Activated T-helper 9 cell treated with anti-CD3 and anti-CD28 coated beads, Interleukin-2, amount 50 U/mL, for 16 hours (primary cell): ENCODE measurements at places on chromosomes 2 and 18.

DNA sequence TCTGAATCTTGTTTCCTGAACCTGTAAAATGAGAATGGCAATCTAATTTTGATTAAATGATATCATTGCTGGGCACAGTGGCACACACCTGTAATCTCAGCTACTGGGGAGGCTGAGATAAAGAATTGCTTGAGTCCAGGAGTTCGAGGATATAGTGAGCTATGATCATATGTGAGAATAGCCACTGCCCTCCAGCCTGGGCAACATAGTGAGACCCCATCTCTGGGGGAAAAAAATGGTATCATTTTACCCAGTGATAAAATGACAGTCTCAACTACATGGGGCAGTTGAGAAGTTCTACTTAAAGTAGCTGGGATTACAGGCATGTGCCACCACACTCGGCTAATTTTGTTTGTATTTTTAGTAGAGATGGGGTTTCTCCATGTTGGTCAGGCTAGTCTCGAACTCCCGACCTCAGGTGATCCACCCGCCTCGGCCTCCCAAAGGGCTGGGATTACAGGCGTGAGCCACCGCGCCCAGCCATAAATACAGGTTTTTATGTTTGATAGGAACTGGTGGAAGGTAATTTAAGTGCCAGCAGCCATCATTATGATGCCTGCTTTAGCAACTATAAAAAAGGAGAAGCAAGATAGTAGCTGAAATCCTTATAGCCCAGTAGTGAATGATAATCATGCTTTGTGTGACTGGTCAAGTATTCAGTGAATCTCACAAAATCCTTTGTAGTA is 17.0 kb downstream of the BZW1 start:
- DNase-seq: no peak

DNA sequence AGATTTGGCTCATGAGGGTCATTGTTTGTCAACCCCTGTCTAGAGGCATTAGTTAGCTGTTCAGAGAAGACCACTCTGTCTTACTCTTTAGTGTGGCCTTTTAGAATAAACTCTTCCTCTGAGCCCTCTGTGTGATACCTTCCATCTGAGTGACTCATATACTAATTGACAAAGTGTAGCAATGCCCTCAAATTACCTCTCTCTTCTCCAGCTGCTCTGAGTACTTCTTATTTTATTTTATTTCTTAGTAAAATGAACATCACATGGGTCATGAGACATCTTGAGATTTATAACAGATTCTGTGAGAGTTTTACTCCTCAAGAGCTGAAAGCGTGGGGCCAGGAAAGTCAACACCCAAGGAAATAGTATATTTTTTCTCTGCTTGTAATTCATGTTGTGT is 67.4 kb downstream of the KCTD18 start:
- DNase-seq: no peak

DNA sequence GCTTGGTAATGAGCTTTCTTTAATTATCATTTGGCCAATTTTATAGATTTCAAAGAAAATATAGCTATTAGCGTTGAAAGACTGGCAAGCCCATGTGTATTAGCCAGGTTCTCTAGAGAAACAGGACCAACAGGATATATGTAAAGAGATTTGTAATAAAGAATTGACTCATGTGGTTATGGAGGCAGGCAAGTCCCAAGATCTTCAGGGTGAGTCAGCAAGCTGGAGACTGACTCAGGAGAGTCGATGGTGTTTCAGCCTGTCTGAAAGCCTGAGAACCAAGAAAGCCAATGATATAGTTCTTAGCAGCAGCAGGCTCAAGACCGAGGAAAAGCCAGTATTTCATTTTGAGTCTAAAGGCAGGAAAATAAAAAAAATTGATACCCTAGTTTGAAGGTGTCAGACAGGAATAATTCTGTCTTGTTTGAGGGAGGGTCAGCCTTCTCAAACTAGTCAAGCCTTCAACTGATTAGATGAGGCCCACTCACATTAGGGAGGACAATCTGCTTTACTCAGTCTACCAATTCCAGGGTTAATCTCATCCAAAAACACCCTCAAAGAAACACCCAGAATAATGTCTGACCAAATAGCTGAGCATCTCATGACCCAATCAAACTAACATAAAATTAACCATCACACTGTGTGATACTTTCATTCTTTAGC is 78.3 kb upstream of the CRIM1 start:
- peak; percentile 2 for DNase-seq

DNA sequence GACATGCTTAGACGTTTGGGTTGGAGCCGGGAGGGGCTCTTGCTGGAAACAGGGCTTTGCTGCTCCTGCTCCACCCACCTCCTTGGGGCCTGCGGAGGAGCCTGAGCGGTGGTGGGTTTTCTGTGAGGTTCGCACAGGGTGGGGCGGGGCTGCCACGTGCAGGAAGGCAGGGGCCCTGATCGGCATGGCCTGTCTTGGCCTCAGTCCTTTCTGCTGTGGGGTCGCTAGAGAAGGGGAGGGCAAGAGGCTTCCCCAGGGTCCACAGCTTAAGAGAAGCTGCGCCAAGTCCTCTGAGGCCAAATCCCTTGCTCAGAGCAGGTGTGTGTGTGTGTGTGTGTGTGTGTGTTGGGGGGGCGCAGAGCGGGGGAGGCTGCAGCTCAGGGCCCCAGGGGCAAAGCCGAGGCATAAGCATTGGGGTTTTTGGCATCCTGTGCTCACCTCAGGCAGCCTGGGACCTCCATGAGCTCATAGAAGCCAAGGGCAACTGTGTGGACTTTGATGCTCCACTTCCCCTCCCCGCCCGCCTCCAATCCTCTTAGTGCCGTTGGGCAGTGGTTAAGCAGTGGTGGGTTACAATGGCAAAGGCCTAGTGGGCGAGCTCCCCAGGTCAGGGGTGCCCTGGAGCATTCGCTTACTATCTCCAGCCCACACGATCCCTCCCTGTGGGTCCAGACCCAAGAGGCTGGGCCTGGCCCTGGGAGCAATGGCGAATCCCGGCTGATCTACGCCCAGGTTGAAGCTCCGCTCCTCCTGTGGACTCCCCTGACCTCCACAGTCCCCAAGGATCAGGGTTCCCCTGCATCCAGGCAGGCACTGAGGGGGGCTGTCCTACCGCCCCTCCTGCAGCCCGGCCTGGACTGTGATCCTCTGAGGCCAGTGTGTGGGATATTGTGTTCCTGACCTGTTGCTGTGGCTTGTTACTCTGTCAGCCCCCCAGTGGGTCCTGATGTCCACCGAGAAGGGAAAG is 28.9 kb downstream of the TOGARAM2 start:
- no peak for DNase-seq

- no peak for DNase-seq
Observed at GRCh38 chr2:230865307-230865765, 594 bp downstream of the ITM2C start.

GRCh38 chr2:58047373-58047935 is 848 bp downstream of the VRK2 start:
- DNase-seq: no peak

DNA sequence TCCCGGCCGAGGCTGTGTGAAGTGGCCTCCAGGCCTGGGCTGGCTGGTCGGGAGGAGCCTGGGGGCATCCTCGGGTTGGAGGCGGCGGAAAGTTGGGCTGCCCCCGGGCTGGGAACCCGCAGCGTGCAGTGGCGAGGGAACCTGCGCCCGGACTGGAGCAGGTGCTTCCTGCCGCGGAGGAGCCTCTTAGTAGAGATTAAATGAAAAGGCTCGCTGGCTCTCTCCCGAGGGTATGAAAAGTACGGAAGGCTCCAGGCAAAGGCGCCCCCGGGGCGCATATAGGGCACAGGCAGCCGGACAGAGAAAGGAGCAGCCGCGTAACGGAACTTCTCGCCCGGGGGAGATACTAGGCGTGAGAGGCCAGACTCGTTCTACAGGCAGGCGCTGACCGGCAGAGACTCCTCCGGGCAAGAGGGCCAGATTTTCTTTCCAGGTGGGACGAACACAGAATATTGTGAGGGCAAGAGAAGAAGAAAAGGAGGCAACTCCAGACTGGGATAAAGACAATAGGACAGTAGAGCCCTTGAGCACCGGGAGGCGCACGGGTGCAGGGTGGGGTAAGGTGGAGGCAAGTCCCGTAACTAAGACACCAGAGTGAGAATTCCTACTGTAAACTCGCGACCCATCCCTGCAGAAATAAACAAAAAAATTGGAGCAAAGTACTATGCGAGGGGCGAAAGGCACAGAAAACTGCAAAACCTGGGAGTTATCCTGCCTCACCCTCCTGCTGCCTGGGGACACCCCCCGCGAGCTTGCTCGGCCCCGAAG is 816 bp downstream of the CDH2 start:
- no peak for DNase-seq

- no peak for DNase-seq
Observed at GRCh38 chr2:158953926-158954763, 14.3 kb upstream of the TANC1 start.
